ENCODE measurements at places on chromosomes 16 and 17.

DNA sequence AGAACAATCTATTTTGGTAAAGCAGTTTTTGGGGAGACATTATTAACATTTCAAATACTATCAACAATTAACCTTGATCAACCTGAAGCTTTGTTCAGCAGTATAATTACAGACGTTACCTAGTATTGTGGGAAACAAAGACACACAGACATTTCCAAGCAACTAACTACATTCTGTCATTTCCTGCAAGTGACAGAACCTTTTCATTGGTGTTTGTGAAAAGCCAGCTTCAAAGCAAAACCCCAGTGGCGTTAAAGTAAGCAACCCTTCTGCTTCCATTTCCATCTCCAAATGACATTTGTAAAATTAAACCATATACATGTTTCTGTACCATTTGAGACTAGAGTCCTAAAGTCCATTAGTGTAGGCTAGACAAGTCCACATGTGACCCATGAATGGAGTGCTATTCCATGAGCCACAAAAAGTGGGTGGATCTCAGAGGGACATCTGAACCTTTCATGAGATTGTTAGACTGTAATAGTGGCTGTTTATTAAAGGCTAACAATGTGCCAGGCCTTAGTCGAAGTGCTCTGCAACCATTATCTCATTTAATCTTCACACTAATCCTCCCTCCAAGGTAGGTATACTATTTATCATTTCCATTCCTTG, 101.2 kb downstream of the SSH2 start:
- no peak for DNase-seq

DNA sequence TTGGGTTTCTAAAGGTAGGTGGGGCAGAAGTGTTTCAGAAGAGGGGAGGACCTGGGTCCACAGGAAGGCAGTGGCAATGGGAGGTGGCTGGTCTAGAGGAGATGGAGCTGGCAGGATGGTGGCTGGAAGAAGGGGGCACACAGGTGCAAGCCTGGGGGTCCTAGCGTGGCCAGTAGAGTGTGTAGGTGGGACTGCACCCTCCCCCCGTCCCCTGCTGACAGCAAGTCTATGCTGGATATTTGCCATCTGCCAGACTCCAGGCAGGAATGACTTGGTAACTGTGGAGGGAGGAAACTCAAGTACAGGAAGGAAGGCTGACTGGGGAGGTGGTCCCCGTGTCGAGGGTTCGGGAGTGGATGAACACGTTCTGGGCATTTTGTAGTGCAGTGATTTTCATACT, 8.6 kb downstream of the MED9 start:
- no peak for DNase-seq

GRCh38 chr17:2050300-2051060, 4.4 kb upstream of the HIC1 start:
- DNase-seq = no peak

DNA sequence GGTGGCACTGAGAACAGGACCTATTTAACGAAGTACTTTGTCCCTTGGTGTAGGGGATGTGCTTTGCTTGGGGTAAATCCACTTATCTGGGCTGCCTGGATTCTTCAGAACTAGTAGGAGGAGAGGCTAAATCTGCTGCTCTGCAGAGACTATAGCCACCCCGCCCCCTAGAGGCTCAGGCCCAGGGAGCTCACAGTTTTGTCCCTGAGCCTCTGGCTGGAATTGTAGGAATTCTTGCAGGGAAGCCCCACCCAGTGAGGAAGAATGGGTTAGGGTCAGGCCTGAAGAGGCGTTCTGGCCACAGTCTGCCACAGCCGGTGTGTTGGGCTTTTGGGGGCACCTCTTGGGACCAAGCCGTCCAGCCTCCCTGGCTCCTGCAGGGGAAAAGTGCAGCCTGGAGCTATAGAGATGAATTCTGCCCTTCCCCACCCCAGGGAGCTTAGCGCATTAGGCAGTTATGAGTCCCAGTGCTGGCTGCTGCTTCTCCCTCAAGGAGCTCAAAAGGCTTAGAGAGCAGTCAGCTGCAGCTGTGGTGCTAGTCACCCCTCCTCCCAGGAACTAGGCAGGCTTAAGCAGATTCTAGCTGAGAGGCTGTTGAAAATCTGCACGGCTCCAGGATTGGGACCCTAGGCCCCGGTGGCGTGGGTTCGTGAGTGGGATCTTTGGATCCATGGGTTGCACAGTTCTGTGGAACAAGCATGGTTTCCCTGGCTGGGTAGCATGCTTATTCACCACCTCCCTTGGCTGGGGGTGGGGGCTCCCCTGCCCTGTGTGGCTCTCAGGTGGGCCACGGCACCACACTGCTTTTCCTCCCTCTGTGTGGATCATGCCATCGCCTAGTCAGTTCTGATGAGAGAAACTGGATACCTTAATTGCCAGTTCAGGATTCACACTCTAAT, 237.4 kb upstream of the TOM1L1 start:
- DNase-seq = no peak

- no peak for DNase-seq
Measured at GRCh38 chr17:43779145-43780125, 658 bp upstream of the DUSP3 start.

- DNase-seq = no peak
Measured at GRCh38 chr17:80212962-80213642, 7.0 kb downstream of the SGSH start.

GRCh38 chr16:47511882-47512281, 50.8 kb downstream of the PHKB start:
- DNase-seq = no peak

DNA sequence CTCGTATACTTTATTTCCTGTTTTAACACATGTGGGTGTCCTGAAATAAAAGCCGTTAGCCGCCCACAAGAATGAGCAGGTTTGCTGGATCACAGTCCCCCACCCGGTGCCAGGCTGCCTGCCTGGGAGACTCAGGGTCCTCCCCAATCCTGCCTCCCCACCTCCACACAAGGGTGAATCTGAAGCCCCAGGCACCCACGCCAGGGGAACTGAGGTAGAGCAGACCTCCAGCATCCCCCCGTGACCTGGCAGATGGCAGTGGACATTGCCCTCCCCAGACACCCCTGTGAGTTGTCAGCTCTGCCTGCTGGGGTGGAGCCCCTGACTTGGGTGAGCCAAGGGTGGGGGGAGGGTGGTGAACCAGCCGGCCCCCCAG, 114.8 kb downstream of the METRNL start:
- no peak for DNase-seq

DNA sequence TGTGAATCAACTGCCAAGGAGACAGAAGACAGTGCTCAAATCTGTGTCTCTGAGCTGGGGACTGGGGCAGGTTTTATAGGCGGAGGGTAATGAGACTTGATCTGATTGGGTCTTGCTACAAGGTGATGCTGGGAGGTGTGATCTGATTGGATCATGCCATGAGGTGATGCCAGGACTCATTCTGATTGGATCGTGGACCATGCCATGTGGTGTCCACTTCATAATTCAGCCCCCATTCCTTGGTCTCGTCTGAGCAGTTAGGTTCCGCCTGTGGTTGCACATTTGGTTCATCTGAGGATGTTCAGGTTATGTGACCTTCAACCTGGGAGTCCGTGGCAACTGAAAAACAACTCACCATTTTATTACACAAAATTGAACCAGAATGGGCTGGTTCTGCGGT, 41.0 kb downstream of the OTOA start:
- DNase-seq = no peak

DNA sequence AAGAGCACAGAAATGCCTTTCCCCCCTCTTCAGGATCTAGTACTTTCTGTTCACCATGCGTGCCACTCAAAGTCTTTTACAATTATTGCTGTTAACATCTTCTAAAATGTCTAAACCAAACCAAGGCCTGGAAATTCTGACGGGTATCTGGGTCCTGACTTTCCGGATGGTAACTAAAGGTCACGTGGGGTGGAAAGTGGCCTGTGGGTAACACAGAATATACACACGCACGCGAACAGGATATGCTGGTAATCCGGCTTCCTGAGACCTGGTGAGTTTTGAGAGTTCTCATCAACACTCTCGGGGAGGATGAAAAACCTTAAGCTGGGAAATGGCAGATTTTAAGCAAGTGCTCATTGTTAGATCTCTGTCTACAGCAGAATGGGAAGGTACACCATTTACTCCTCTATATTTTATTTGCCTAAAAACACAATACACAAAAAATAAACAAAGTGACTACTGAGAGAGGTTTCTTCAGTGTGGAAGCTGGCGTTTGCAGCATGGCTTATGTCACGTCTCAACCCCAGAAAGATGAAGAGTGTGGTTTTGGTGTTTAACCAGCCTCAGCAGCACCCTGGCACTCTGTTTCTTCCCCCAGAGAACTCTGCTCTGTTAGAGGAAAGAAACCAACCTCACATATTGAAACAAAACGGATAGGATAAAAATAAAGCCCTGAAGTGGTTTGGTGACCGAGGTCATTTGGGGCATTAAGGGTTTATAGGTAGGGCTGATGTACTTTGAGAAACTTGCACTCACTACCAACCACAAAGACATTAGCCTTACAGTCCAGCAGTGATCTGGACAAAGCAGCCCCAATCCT, 37.3 kb downstream of the SMG6 start:
- no peak for DNase-seq

DNA sequence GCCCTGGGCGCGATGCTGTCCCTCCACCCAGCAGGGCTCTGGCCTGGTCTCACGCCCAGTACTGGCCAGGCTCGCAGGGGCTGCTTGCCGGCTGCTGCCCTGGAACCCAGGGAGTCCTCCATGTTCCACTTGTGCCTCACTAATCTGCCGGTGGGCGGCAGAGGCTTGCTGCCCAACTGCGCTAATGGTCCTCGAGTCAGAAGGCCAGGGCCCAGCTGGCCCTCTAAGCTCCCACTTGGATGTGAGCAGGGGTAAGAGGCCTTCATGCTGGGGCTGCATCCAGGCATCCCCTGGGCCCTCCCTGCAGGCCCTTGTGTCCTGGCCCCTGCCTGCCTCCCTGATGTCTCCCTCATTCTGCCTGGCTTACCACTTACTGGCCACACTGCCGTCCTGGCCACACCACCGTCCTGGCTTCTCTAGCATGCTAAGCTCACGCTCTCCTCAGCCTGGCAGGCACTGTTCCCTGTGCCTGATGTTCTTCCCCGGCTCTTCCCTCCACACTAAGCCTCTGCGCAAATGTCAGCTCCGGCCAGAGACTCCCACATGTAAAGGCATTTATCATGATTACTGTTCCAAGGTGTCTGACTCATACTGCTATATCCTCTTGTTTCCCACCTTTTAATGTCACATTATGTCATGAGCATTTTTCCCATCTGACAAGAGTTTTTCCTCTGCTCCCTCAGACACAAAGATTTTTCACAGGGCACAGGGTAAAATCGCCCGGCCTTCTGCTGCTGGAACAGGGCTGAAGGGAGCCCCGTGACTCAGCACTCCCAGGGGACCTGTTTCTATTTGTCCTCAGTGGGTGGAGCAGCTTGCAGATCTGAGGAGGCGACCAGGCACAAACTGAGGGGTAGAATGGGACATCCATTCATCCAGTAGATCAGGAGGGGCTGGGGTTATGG, 15.9 kb downstream of the B9D1 start:
- DNase-seq = no peak

DNA sequence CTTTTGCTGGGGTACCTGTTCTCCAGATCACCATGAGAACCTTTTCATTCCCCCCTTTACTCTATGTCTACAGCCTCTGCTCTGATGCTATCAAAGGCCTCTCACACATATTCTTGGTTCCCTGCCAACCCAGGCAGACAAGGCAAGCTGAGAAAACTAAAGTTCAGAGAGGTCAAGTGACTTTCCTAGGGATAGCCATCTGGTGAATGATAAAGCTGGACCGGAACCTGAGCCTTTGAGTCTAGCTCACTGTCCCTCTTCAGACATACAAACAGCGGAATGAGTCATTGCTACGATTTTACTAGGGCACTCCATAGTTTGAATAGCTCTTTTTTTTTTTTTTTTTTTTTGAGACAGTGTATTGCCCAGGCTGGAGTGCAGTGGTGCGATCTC, 73.3 kb downstream of the XYLT1 start:
- no peak for DNase-seq

- DNase-seq = no peak
Measured at GRCh38 chr17:38508954-38509771, 80.9 kb downstream of the ARHGAP23 start.

DNA sequence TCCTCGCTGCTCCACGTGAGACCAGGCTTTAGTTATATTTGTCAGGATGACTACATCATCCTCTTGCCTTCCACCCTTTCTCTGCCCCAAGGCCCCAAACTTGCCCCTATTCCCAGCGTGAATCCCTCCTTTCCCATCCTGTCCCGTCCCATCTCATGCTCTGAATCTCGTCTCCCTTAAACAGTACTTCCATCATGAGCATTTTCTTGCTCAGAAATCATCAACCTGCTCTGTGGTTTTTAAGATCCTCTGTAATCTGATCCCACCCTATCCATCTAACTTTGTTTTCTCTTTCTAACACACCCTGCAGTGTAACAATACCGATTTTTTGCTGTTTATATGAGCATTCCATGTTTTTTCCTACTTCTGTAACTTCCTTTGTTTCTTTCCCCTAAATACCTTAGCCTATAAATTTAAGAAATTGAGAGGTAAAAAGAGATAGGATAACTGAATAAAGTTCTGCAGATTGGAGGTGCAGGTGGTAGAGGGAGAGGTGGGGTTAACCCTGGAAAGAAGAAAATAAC, 39.7 kb downstream of the MRTFB start:
- no peak for DNase-seq

DNA sequence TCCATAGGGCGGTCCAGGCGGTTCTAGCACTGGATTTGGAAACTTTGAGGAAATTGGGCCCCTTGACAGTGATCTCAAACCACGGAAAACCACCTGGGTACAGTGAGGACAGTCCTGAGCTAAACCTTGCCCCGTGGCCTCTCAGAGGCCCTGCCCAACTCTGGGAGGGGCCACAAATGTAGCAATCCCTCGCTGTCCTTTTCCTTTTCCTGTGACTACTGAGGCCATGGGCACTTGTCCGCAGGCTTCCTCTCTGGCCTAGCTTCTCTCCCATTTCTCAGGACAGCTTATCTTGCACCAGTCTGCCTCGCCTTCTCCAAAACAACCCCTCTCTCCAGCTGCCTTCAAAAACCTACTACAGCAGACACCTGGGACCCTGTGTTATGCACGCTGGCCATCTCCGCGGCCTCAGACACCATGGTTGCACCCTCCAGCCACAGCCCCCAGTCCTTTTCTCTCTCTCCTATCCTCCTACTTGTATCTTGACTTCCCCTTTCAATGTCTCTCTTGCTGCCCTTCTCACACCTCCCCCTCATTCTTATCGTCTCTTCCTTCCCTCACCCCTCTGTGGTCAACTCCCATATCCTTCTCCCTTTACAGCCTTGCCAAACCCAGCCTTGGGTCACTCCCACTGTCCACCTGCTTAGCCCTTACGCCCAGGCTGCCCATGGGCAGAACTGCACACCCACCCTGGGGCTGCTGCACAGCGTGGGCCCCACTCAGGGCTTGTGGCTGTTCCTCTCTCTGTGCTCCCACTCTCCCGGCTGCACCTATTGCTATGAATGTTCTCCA, 7.6 kb downstream of the SCPEP1 start:
- no peak for DNase-seq

DNA sequence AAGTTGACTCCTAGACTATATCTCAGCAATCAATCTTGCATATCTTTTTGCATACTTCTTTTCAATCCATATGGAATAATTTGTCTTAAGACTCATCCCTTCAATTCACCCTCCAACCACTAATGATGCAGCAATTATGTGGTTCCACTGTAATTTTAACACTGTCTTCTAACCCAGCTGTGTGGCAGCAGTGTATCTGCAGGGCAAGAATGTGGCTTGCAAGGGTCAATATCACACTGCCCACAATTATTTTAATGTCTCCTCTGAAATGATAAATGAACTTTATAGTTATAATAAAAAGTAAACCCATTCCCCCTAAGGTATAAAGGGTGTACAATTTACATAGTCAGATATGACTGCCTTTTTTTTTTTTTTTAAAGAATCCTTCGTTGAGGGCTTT, 48.6 kb downstream of the FTO start:
- DNase-seq = no peak

Data from cerebellar nuclear complex (tissue), 1 donor.